ENCODE measurements at places on chromosomes 6 and 20. TPM values are rescaled to one million over a fixed set of nuclear protein-coding genes. Genes with fewer than 3 reads are reported as not detected.

BPIFB1 gene
- not detected for total RNA-seq

OOEP gene
- total RNA-seq = not detected

HCRTR2 gene
- total RNA-seq = 0.18 TPM

GJE1 gene
- not detected for total RNA-seq

GRCh38 chr6:131819572-131820124 is 11.8 kb downstream of the ENPP1 start:
- no peak for DNase-seq
- peaks cover 44% of the 10 kb centered on the region for H3K4me1 ChIP-seq
- peak overlapping the region; percentile 60 for H3K27ac ChIP-seq
- H3K27me3 ChIP-seq = peaks cover 1% of the 10 kb centered on the region
- H3K36me3 ChIP-seq = no peaks in the 10 kb centered on the region

- H3K36me3 ChIP-seq = no peaks in the 10 kb centered on the region
- no peak overlapping the region for H3K27ac ChIP-seq
- DNase-seq = no peak
- no peaks in the 10 kb centered on the region for H3K27me3 ChIP-seq
These were observed 23.3 kb upstream of the BMP2 start for GRCh38 chr20:6744180-6744579.

- peaks cover 18% of the 10 kb centered on the region for H3K27me3 ChIP-seq
- DNase-seq = no peak
- H3K36me3 ChIP-seq = no peaks in the 10 kb centered on the region
- no peak overlapping the region for H3K27ac ChIP-seq
- H3K4me3 ChIP-seq = no peak overlapping the region
- H3K4me1 ChIP-seq = peaks cover 9% of the 10 kb centered on the region
These were observed 71.0 kb downstream of the CDC5L start for GRCh38 chr6:44458551-44458950.

GRCh38 chr6:28496099-28496779 is 19.4 kb downstream of the GPX6 start:
- no peak for DNase-seq
- peaks cover 17% of the 10 kb centered on the region for H3K4me1 ChIP-seq
- no peaks in the 10 kb centered on the region for H3K36me3 ChIP-seq
- no peaks in the 10 kb centered on the region for H3K27me3 ChIP-seq
- no peak overlapping the region for H3K27ac ChIP-seq

GRCh38 chr20:19909725-19910124 is 107.4 kb upstream of the NAA20 start:
- H3K4me3 ChIP-seq = no peak overlapping the region
- H3K4me1 ChIP-seq = peaks cover 3% of the 10 kb centered on the region
- H3K27ac ChIP-seq = no peak overlapping the region
- H3K36me3 ChIP-seq = peaks cover 22% of the 10 kb centered on the region
- H3K27me3 ChIP-seq = no peaks in the 10 kb centered on the region

DNA sequence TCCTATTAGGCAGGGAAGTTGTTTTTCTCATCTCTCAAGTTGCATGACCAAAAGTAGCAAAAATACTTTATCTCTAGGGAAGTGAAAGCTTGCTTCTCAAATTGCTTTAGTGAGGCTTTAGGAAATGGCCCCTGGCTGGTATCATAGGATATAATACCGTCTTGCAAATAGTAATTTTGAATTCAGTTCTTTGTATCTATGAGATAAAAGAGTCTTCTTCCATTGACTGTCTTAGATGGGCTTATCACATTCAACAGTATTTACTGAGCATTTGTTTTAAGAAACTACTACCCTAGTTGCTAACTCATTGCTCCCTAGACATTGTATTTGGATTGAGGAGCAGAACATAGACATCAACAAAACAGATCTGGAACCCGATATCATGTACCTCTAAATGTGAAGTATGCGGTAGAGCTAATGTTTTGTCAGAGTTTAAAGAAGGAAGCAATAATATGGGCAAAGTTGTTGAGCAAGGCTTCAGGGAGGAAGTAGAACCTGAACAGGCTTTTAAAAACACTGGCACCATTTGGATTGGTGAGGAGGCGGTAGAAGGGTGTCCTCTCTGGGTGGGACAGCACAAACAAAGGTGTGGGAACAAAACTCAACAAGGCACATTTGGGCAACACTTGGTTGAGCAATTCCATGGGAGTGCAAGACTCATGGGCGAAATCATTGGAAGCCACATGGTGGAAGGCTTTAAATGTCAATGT is 101.5 kb downstream of the SGK1 start:
- H3K4me1 ChIP-seq = peaks cover 4% of the 10 kb centered on the region
- no peaks in the 10 kb centered on the region for H3K36me3 ChIP-seq
- DNase-seq = no peak
- H3K4me3 ChIP-seq = no peak overlapping the region
- H3K27ac ChIP-seq = no peak overlapping the region

DNA sequence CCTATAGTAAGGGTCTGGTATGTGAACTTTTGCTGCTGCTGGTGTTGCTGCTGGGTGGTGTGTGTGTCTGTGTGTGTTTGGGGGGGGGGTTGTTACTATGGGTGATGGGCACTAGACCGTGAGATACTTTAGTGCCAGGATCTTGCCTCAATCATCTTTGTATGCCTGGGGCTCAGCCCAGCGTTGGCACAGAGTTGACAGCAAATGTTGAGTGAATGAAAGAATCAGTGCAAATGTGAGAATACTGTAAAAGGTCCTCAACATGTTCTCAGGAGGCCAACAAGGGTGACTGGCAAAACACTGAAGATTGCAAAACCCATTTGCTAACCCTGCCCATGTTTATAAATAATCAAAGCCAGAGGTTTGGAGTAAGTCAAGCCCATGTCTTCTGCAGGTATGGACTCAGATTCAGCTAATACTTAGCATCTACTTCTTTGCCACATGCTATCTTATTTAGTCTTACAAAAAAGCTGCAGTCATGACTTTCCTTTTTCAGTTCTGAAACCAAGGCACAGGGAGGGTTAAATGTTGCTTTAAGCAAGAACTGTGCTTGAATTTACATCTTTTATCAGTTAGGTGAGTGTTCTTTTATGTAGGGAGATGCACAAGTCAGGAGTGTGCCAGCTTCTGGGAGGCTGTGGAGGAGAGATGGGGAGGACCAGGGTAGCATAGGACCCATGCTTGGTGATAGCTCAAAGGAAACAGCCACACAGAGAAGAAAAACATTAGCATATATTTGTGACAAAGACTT is 125.3 kb upstream of the SPACA1 start:
- H3K27me3 ChIP-seq = no peaks in the 10 kb centered on the region
- H3K36me3 ChIP-seq = no peaks in the 10 kb centered on the region
- no peak overlapping the region for H3K4me3 ChIP-seq

GRCh38 chr6:170162775-170163404 is 128.0 kb downstream of the DLL1 start:
- H3K4me1 ChIP-seq = no peaks in the 10 kb centered on the region
- DNase-seq = no peak
- H3K27ac ChIP-seq = no peak overlapping the region
- H3K36me3 ChIP-seq = no peaks in the 10 kb centered on the region
- peaks cover 5% of the 10 kb centered on the region for H3K27me3 ChIP-seq
